ENCODE measurements at places on chromosomes 1 and 21.

- DNase-seq = no peak
Observed at GRCh38 chr1:220410611-220411010, 117.3 kb upstream of the MARK1 start.

DNA sequence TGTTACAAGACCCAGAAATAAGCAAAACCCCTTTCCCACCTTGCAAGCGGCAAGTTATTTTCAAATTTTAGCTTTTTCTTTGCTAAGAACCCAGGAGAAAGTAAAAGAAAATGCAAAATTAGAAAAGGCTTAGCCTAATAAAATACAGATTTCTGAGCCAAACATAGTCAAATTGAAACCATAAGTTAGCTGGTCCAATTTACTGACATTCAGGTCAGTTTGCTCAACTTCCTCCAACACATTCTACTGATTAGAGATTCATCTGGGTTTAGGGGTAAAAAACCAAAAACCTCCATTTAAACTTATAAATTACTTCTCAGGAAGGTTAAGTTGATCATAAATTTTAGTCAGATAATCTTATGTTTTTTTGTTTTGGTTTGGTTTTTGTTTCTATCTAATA lies 701.8 kb upstream of the CXADR start:
- no peak for DNase-seq

GRCh38 chr1:46506470-46507219 lies 17.0 kb downstream of the DMBX1 start:
- no peak for DNase-seq

DNA sequence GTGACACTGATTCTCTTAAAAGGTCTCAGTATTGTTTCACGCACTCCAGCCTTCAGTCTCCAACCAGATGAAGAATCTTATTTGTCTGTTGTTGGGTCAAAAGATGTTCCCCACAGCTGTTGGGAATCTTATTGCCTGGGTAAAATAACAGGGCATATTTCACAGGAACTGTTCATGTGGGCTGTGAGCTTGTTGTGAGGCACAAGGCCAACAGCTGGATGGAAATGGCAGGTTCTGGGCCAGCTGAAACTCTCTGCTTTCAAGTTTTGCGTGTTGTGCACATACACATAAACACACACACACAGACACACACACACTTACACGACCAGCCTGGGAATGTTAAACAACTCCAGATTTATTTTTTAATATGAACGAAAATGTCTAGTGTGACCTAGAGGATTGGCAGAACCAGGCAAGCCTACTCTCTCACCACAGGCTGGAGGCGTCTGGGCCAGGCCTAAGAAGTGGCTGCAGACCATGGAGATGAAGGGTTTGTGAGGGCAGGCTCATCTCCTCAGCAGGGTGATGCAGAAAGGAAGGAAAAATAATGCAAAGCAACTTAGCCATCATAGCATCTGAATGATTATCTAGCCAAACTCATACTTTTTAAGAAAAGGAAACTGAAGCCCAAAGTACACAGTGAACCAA lies 357.0 kb downstream of the TTLL7 start:
- no peak for DNase-seq

GRCh38 chr1:53693773-53694717 lies 44.9 kb downstream of the GLIS1 start:
- no peak for DNase-seq

- DNase-seq = no peak
Observed at GRCh38 chr1:90671251-90671650, 45.9 kb downstream of the BARHL2 start.

DNA sequence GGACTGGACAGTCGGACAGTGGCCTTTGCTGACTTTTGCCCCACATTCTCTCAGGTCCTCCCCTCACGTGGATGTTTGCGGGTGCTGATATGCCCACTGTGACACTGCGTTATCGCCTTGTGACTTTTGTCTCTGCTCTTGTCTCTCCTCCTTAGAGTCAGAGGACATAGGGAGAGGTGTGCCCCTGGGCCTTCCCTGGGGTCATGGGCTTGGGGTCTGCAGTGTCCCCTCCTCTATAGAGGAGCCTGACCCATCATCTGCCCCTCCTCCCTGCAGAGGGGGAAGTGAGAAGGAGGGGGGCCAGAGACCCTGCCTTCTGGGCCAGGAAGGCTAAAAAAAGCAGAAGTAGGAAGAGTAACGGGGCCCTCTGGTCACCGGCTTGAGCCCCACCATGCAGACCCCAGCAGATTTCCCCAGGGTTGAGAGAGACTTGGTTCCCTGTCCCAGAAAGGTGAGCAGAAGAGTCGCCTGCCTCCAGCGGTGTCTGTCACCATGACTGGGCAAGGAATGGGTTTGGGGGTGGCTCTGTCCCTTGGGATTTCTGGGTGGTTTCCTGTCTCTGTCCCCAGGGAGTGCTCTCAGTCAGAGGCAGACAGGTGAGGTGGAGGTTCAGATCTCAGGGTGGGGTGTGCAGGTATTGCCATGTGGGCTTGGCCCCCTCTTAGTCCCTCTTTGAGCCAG lies 13.3 kb downstream of the RPS6KA1 start:
- no peak for DNase-seq

GRCh38 chr1:995665-996633 lies 3.9 kb downstream of the HES4 start:
- DNase-seq = no peak

- DNase-seq = no peak
Observed at GRCh38 chr1:17018849-17019248, 7.1 kb upstream of the ATP13A2 start.

DNA sequence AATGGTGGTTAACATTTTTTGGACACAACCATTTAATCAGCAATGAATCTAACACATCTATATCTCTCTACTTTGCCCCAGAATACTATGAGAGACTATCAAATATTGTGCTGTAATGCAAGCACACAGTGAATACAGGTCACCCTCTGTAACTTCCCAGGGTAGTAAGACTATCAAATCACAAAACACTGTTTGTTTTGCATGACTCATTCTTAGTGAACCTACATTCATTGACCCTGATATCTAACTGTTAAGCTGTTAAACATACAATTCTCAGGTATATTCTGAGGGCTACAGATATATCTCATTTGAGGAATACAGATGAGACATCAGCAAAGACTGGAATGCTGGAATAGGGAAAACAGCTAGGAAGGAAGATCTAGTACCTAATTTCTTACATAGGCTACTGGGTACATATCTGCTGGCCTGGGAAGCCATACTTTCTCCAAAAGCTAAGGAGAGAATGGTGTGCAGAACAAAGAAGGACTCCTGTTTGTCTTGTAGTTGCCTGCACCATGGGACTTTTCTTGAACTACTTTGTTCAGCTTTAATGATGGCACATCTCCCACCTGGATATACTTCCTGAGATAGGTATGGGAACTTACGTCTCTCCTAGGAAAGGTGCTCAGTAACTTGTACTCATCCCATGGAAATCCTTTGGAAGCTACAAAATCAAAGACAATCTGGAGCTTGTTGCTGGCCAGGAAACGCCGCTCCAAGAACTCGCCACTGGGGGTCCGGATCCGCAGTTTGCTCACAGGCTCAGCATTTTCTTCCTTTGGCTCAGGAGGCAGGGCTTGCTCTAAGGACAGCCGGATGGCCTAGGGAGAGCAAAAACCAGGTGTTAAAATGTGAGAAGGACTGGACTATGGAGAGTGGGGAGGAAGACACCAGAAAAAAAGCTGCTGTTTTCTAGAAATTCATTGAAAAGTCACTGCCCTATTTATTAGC lies 51.9 kb upstream of the DMRTA2 start:
- DNase-seq = no peak

GRCh38 chr1:92933459-92933858 lies 27.8 kb downstream of the DIPK1A start:
- no peak for DNase-seq

GRCh38 chr21:19018529-19018928 lies 614.9 kb upstream of the TMPRSS15 start:
- DNase-seq = no peak

- no peak for DNase-seq
Observed at GRCh38 chr1:167871331-167871730, 42.6 kb downstream of the ADCY10 start.

DNA sequence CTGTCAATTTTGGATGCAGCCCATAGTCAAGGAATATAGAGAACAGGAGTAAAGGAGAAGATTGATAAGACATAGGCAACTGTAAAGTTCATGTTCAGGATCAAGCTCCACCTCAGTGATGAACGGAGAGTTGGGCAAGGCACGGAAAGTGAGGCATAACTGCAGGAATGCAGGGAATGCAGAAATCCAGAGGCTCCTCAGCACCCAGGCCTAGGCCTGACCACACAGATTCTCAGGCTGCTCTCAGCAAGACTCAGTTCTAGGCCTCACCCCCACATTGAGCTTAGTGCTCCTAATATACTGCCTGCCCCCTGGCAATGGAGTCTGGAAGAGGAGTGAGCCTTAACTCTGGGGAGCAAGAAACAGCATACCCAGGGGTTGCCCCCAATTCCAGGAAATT lies 36.3 kb upstream of the S1PR1 start:
- DNase-seq = no peak

- DNase-seq = no peak
Observed at GRCh38 chr21:17427157-17427556, 85.7 kb upstream of the CXADR start.

All from GM18507 (cell line).